Muscle of arm (tissue), 14 donors: ENCODE measurements at places on chromosomes 16 and 17. TPM values are rescaled to one million over a fixed set of nuclear protein-coding genes. Genes with fewer than 3 reads are reported as not detected.

PRAC1 gene
- polyA plus RNA-seq, result not detected

DNA sequence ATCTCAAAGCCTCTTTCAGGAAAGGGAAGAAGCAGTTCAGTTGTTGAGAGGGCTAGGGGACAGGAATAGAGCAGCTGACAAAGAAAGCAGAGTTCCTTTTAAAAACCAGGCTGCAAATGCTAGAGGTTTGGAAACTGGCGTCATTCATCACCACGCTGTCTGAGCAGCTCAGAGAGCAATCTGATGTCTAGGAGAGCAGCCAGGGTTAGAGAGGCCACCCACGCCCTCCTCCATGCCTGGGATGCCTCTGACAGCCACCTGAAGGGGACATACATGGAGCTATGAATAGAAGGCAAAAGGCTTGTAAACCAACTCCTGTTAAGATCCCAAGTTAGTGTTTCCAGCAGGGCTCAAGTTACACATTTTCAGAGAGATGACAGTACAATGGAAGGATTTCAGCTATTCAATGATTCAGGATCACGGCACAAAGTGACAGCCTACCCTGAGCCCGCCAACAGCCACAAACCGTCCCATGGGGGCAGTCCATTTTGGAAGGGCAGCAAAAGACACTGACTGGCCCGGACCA, 12.4 kb downstream of the RAB5C start:
- no peak for DNase-seq

MPV17L gene
- polyA plus RNA-seq, result 3.2 TPM

GRCh38 chr16:2752850-2753732, 653 bp downstream of the SRRM2 start:
- peak; percentile 87 for DNase-seq

NPIPA7 gene
- polyA plus RNA-seq, result 12.7 TPM

DNA sequence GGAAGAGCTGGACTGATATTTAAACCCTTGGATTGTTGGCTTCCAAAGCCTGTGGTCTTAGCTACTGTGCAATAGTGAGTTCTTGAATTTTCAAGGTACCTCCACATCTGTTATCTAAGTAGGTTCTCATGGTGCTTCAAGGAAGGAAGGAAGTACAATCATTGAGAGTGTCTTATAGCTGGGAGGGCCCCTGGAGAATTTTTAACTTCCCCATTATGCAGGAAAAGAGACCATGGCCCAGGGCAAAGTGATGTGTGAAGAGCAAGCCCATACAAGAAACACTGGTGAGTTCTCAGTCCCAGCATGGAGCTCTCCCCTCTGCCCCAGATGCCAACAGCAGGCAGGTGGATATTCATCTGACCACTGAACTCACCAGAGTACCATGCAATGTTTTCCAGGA, 169.0 kb upstream of the IRX6 start:
- DNase-seq, result no peak

DNA sequence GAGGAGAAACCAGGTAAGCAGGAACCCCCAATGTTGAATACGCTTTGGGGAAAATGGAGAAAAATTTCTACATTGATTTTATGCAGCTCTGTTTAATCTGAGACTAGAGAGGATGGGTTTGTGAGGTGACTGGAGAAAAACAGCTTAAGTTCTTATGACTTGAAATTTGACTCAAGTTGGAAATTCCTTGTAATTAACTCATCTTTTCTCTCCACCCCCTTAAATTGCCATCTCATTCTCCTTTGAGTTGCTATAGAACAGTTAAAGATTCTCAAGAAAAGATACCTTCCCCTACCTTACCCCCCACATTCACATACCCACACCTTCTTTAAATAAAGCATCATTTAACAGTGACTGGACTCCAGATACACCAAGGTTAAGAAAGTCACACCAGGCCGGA, 24.2 kb downstream of the ZNRF1 start:
- no peak for DNase-seq

KRTAP4-1 gene
- polyA plus RNA-seq, result not detected

DNA sequence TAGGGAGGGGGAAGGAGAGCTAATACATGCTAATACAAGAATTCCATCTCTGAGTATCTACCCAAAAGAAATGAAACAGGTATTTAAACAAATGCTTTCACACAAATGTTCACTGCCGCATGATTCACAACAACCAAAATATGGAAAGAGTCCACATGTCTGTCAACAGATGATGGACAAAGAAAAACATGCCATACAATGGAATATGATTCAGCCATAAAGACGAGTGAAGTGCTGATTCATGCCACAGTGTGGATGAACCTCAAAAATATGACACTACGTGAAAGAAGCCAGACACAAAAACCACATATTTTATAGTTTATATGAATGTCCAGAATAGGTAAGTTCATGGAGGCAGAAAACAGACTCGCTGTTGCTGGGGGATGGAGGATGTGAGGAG, 321.4 kb downstream of the FOXL1 start:
- DNase-seq, result no peak
